ENCODE measurements at places on chromosomes 6 and 20.

- no peak for DNase-seq
Observed at GRCh38 chr6:68040780-68041179, 594.3 kb upstream of the ADGRB3 start.

- DNase-seq, result no peak
Observed at GRCh38 chr6:3937438-3937837, 88.3 kb downstream of the FAM50B start.

GRCh38 chr6:111445861-111446267, 37.2 kb downstream of the REV3L start:
- DNase-seq, result no peak

GRCh38 chr20:11553603-11554002, 364.1 kb upstream of the BTBD3 start:
- DNase-seq, result peak; percentile 15

GRCh38 chr20:23187751-23188150, 101.6 kb upstream of the CD93 start:
- DNase-seq, result no peak

DNA sequence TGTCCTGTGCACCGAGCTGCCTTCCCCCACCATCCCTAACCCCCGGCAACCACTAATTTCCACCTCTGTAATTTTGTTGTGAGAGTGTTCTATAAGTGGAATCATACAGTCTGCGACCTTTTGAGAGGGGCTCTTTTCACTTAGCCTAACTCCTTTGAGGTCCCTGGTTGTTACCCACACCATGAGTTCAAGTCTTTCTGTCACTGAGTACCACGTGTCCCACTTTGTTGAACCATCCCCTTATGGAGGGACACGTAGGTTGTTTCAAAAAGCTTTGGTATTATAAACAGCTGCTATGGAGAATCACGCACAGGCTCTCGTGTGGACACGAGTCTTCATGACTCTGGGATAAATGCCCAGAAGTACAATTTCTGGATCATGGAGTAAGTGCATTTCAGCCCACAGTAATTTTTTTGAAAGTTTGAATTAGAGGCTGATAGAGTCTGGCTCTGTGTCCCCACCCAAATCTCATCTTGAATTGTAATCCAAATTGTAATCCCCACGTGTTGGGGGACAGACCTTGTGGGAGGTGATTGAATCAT, 9.5 kb downstream of the FAM209B start:
- DNase-seq, result no peak

- no peak for DNase-seq
Observed at GRCh38 chr20:10965936-10966470, 292.2 kb upstream of the JAG1 start.

DNA sequence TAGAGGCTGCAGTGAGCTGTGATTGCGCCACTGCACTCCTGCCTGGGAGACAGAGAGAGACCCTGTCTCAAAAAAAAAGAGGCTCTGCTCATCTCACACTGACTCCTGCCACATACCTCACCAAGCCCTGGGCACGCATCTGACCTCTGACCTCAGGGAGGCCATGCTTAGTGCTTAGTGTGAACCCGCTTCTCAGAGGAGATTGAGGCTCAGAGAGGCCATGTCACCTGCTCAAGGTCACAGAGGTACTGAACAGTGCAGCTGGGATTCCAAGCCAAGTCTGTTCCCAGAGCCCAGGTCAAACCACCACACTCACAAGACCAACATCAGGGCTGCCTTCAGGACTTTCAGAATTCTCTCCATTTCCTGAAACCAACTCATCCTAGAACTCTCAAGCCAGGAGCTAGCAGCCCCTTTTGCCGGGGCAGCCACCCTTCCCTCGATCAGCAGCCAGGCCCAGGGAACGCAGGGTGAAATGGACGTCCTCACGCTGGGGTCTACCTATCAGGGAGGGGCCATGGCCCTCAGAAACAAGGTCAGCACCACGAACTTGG, 2.9 kb downstream of the CABLES2 start:
- no peak for DNase-seq

DNA sequence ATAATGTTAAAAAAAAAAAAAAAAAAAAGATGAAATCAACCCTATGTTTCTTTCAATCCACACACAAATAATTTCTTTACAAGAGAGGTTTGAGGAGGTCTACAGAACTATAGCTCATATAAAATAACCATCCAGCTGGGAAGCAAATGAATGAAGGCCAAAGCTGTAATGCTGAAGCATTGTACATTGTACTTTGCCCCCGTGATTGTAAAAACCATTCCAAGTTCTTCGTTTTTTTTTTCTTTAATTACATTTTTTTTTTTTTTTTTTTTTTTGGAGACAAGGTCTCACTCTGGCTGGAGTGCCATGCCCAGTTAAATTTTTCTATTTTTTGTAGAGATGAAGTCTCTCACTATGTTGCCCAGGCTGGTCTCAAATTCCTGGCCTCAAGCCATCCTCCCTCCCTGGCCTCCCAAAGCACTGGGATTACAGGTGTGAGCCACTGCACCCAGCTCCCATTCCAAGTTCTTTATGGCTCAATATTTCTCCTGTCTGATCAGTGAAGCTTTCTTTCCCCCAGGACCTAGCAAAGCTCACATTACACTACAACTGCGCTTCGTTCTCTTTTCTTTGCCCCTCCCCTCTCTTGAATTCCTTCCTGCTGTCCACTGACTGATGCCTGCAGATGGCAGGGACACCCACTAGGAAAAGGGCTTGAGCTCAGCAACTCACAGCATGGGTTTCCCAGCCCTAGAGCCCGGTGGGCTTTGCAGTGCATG, 53.0 kb upstream of the NOP56 start:
- no peak for DNase-seq

GRCh38 chr6:63504777-63505384, 67.4 kb upstream of the LOC128125822 start:
- no peak for DNase-seq

GRCh38 chr6:14638906-14639761, 521.6 kb downstream of the CD83 start:
- peak; percentile 62 for DNase-seq

- DNase-seq, result no peak
Observed at GRCh38 chr6:137357263-137357947, 136.8 kb downstream of the OLIG3 start.

- no peak for DNase-seq
Observed at GRCh38 chr20:43936104-43936770, 21.6 kb downstream of the TOX2 start.

DNA sequence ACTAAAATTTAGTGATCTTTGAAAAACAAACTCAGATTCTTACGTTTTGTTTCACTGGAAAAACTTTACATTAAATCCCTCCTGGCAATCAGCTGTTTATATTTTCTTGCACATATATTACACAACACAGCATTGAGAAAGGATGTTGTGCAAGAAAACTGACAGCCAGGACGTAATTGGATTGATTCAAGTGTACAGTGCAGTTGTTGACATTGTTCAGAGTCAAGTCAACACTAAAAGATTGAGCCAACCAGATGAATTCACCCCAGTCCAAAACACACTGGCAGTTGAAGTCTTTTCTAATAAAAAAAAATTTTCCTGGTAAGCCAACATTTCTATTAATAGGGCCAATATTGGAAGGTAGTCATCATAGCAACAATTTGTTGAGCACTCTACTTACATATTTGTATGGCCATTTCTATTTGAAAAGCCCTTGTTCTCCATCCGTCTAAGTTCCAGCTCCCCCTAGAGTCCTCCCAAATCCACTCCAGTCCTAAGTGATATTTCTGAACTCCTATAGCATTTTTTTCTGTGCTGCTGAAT, 20.9 kb upstream of the VNN1 start:
- peak; percentile 76 for DNase-seq

DNA sequence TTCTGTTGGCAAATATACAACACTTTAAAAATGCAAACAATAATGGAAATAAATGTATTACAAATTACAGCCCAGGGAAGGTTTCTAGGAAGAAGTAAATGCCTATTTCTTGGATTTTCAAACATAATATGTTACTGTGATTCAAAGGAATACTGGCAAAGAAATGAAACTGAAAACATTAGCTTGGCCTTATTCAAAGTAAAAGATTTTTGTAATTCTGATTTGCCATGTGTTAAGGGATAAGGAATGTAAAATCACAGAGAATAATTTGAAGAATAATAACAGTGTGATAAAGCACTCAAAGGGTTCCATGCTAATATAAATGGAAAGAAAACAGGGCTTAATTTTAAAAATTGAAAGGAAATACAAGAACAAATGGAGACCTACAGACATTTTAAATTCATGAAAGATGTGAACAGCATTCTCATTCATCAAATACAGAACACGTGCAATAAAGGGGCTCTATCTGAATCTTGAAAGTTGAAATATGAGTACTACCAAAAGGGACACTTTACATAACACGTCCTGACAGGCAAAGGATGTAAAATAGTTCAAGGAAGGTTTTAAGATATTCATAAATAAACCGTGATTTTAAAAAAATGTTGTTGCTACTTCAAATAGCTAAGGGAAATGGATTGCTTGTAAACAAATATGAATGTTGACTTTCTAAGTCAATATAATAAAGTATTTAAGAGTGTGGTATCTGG, 138.1 kb downstream of the RFPL4B start:
- no peak for DNase-seq

- DNase-seq, result no peak
Observed at GRCh38 chr6:4676016-4676415, 100.2 kb upstream of the CDYL start.

DNA sequence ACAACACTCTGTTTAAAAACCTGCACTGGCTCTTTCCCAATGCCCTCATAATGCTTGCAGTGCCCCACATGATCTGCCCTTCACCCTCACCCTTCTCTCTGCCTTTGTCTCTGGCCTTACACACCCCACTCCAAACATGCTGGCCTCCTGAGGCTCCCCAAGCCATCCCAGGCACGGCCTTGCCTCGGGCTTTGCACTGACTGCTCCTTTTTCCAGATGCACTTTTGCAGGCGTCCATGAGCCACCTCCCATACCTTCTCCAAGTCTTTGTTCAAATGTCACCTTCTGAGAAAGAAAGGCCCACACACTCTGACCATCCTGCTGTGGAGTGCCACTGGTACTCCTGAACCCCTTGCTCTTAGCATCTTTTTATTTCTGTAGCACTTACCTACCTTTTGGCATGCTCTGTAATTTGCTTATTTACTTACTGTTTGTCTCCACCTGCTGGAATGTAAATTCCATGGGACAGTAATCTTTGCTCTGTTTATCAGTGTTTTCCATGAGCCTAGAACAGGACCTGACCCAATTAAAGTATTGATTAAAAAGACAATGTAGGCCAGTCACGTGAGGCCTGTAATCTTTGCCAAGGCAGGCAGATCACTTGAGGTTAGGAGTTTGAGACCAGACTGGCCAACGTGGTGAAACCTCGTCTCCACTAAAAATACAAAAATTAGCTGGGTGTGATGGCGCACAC, 30.7 kb downstream of the GFRA4 start:
- no peak for DNase-seq

- DNase-seq, result peak; percentile 79
Observed at GRCh38 chr20:6651016-6651415, 116.5 kb upstream of the BMP2 start.

DNA sequence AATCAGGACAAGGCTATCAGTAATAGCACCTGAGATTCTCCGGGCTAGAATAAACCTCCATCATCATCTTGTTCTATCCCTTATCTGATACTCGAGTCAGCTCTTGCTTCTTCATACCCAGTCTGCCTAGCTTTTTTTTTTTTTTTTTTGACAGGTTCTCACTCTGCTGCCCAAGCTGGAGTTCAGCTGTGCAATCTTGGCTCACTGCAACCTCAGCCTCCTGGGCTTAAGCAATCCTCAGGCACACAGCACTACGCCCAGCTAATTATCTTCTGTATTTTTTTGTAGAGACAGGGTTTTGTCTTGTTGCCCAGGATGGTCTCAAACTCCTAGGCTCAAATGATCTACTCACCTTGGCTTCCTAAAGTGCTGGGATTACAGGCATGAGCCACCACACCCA, 19.5 kb downstream of the SRSF6 start:
- no peak for DNase-seq

DNA sequence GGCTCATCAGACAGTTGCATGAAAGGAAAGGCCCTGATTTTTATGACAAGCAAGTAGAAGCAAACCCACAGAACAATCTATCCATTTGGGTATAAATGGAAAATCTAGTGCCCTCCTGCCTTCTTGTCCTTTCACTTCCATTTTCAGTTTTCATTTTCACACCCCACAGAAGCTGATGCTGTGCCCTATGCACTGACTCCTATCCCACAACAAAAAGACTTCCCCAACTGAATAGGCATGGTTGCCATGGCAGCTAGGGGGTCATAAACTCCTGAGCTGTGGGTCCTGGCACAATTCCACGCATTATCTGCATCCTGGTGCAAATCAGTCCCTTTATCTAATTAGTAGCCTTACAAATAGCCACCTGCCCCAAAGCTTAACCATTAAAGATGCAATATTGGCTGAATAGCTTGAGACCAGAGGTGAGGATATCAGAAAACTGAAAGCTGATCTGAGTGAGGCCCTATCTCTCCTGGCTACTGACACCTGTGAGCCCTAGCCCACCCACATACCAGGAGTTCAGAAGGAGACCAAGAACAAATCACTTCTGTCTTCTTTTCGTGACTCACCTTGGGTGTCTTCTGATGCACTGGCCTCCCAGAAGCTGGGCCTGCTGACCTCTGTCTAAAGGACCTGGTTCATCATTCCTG, 34.9 kb upstream of the HEY2 start:
- DNase-seq, result no peak

GRCh38 chr6:87674290-87674689, 27.7 kb downstream of the AKIRIN2 start:
- no peak for DNase-seq

DNA sequence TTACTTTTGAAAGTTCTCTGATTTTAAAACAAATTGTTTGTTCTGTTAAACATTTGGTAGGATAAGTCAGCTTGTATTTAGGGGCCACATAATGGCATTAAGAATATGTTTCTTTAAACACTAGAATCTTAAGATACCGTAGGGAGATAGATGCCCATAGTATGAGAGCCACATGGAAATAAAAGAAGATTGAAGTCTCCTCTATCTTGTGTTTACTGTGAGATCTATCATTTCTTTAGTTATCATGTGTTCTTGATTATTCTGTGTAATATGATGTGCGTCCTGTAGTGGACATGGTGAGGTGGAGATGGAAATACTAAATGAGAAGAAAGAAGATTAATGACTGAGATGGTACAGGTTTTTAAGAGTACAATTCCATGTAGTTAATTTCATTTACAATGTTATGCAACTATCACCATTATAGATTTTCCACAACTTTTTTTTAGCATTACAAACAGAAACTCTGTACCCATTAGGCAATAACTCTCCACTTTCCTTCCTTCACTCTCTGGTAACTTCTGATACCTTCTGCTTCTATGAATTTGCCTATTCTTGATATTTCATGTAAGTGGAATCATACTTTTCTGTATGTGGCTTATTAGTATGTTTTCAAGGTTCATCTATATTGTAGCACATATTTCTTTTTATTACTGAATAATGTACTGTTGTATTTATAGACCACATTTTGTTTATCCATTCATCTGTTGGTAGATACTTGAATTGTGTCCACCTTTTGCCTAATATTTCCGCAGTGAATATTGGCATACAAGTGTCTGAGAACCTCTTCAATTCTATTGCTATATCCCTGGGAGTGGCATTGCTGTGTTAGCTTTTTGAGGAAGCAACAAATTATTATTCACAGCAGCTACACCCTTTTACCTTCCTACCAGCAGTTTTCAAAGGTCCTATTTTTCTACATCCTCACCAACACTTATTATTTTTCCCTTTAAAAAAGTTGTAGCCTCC, 11.5 kb downstream of the RNF146 start:
- no peak for DNase-seq

- DNase-seq, result no peak
Observed at GRCh38 chr6:137494281-137494987, at the start of gene OLIG3. Gene OLIG3 (minus strand): TSS chr6:137494394. CDS start chr6:137494170, 224 bp downstream.

- DNase-seq, result no peak
Observed at GRCh38 chr6:144777249-144777648, 492.1 kb downstream of the UTRN start.

- no peak for DNase-seq
Observed at GRCh38 chr6:83976037-83976755, 57.4 kb upstream of the MRAP2 start.

- DNase-seq, result no peak
Observed at GRCh38 chr6:88477413-88477812, 311.3 kb upstream of the CNR1 start.

All from NB4 (cell line).